ENCODE measurements at places on chromosomes 1 and 21.

DNA sequence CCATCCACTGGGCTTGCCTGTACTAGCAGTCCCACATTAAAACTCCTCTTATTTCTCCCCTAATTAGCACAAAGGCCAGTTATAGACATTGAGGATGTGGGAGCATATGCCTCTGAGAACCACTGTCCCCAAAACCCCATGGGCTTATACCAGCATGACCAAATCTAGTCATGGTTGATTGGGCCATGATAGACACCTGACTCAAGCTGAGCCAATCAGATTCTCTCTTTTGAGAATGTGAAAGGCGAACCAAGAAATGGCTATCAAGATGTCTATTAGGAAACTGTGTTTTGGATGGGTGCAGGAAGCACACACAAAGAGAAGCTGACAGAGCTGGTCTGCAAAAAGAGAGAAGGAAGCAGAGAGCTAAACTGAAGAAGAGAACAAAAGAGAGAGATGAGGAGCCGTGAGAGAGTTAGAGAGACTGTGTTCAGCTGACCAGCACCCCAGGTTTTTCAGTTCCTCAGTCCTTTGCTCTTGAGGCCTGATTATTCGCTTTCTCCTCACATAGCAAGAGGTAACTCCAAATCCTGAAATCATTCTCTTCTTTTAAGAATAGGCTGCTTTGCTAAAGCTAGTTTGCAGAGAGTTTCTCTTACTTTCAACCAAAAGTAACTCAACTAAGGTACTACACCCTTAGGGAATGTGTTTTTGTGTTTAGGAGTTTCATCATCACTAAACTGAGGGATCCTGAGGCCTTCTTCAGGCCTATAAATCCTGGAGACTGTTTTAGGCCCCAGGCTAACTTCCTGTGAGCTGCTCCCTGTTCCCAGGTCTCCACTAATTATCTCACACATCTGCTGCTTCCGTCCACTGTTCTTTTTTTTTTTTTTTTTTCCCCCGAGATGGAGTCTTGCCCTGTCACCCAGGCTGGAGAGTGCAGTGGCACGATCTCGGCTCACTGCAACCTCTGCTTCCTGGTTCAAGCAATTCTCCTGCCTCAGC, 7.9 kb upstream of the TIPRL start:
- DNase-seq: no peak

- DNase-seq: peak; percentile 43
Measured at GRCh38 chr21:38806153-38806941, 618 bp downstream of the ETS2 start.

GRCh38 chr1:2128189-2128901, 66.2 kb downstream of the FAAP20 start:
- DNase-seq: no peak

GRCh38 chr1:167499664-167500101, 18.6 kb downstream of the CD247 start:
- peak; percentile 57 for DNase-seq

DNA sequence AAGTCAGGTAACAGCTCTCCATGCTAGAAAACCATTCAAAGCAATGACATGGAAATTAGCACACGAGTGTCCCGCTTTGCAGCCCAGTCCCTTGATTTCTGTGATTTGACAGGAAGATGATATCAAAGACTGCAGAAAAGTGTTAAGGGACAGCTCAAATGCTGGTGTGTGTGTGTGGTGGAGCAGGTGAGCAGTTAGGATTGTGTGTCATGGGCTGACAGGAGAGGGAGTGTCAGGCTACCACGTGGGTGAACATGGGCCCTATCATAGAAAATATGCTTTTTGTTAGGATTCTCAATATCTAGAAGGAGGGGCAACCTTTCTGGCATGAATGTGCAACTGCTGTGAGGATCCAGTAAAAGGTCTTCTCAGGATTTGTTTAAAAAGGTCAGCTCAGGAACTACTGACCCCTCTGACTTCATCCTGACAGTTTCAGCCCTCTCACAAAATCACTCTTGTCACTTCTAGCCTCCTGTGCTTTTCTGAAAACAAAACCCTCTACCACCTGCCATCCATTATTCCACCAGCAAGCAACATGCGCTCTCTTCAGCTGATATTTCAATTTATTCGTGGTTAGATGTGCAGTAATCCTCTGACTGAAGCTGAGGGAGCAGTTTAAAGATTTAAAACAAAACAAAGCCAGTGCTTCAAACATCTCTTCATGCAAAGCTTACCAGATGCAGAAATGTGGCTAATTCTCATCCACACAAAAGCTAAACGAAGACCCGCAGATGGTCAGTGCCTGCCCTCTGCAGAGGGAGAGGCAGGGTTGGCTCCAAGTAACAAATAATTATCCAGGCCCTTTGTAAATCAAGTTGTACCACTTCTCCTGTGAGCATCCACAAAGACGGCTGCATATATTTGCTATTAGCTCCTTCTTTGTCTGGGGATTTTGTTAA, 397.9 kb downstream of the PTBP2 start:
- DNase-seq: no peak

DNA sequence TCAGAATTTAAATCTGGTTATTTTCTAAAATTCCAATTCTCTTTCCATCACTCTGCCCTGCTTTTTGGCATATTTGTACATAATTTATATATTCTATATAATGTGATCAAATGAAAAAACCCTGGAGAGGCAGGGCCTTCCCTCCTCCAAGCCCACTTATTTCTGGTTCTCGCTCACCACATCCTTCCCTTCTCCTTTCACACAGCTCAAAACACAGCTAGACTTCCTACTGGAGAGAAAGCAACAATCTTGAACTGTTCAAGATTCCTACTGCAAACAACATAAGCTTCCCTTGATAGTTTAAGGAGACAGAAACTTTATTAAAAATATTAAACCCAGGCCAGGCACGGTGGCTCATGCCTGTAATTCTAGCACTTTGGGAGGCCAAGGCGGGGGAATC, 7.6 kb upstream of the AIM2 start:
- DNase-seq: no peak

DNA sequence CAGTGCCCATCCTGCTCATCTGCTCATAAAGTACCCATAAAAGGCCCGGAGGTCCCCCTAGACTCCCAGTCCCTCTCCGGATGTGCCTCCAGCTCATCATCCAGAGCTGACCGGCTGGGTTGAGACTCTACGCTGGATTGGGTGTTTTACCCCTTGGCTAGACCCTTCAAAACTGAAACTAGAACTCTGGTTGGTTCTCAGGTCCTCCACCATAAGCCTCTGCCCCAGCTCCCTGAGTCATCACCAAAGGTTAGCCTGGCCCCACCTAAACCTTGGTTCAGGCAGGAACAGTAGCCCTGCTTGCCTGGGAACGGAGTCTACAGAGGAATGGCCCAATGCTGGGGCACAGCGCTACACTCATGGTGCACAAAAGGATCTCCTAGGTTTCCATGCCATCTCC, 75.1 kb downstream of the TLR5 start:
- DNase-seq: no peak

GRCh38 chr1:18166929-18167328, 59.3 kb downstream of the IGSF21 start:
- DNase-seq: no peak

- no peak for DNase-seq
Measured at GRCh38 chr1:210061992-210062391, 124.0 kb downstream of the SYT14 start.

GRCh38 chr1:12106153-12106552, 43.0 kb downstream of the TNFRSF8 start:
- no peak for DNase-seq

DNA sequence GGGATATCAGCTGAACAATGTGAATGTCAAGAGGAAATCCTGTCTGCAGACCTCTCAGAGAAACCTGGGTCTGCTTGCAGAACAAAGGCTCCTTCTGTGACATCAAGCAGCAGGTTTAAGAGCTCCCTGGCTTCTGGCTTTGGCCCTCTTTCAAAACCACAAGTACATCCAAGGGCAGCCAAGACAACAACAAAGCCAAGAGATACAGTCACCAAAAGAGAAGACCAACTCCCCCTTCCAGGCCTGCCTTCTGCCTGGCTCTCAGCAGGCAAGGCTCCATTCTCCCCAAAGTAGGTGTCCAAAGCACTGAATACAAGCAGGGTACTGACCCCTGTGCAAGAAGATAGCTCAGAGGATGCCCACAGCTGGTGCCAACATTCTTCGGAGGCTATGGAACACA, 11.5 kb downstream of the BCAR3 start:
- DNase-seq: no peak

GRCh38 chr1:57254022-57254421, 169.8 kb downstream of the DAB1 start:
- DNase-seq: no peak

GRCh38 chr1:52423771-52424170, 19.4 kb downstream of the PRPF38A start:
- DNase-seq: peak; percentile 87

- no peak for DNase-seq
Measured at GRCh38 chr1:82606546-82606945, 805.8 kb downstream of the ADGRL2 start.

DNA sequence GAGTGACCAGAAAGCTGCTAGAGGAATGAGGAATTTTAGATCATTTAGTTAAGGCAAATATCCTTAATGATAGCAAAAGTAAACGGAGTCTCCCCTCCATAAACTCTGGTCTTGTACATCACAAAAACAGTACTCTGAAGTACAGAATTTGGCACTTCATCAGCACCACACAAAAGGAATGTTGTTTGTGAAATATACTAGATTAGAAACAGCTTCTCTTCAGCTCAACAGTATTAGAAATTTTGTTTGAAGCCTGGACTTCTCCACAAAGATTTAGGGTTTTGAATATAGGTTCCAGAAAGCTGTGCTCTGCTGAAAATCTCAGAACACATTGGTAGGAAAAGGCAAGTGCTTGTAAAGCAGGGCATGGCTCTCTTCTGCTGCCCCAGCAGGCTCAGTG, 135.1 kb upstream of the PTGFR start:
- no peak for DNase-seq

DNA sequence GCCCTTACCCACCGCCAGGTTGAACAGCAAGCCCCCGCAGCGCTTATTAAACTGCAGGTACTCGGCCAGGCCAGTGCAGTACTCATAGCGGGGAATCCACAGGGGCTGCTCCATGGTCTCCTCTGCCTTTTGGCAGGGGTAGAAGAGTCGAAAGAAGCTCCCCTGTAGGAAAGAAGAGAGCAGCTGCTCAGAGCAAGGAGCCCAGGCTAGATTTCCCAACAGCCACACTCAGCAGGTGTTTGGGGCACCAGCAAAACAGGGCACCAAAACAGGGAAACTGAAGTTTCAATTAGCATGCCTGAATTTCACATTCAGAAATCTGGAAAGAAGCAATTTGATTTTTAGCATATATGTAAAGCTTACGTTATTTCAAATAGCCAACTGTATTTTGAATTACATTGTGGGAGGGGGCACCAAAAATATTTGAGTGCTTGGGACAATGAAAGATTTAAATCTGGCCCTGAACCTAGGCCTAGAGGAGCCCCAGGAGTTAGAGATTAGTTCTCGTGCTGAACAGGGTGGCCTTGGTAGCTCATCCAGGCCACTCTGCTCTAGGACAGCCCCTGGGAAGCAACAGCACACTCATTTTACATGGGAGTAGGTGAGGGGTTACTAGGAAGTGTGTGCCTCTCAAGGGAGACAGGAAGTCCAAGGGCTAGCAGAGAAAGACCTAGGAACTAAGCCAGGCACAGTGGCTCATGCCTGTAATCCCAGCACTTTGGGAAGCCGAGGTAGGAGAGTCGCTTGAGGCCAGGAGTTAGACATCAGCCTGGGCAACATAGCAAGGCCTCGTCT, 8.2 kb downstream of the PAFAH2 start:
- DNase-seq: no peak

GRCh38 chr1:86852782-86853408, 61.0 kb downstream of the SELENOF start:
- DNase-seq: no peak

GRCh38 chr1:204915861-204916495, 45.3 kb downstream of the NFASC start:
- no peak for DNase-seq

DNA sequence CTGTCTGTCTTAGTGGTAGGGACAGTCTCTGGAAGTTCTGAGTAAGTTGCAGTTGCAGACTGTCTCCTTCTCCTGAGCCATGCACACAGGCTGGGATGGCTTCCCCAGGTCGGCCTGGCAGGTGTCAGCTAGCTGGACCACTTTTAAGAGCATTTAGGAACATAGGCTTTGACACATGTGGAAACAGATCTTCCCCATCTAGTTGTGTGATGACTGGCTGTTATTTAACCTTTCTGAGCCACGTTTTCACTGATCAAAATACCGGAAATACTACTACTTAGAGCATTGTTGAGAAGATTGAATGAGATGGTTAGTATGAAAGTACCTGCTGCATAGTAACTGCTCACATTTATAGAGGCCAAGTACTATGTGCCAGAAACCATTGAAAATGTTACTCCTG, 6.2 kb upstream of the MAPKAPK2 start:
- DNase-seq: no peak

GRCh38 chr21:38813547-38813946, 7.8 kb downstream of the ETS2 start:
- no peak for DNase-seq

DNA sequence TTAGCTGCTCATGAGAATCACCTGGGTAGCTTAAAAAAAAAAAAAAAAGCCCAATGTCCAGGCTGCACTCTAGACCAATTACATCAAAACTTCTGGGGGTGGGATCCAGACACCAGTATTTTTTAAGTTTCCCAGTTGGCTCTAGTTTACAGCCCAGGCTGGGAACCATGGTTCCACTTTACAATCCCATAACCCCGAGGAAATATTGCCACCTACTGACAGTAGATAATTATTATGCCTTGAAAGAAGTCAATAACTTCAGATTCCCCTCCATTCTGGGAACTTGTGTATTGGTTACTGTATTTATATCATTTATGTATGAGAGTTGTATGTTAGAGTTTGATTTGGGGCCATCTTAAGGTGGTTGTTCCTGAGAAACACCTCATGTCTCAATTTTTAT, 100.2 kb downstream of the SPATA46 start:
- DNase-seq: no peak

- DNase-seq: no peak
Measured at GRCh38 chr1:1451696-1452364, 2.3 kb downstream of the ATAD3C start.

DNA sequence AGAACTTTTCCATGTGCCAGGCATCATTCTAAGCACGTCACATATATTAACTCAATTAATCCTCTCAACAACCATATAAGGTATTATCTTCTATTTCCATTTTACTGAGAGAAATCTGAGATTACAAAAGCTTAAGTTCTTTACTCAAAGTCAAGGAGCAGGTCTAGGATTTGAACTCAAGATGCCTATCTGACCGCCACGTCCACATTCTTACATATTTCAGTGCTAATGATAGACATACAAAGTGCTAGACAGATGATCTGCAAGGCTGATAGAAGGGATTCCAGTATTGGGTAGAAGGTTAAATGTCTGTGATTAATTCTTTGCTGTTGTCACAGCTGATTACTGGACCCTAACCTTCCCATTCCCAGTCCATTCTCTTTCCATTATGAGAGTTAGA, 4.4 kb downstream of the ATP5PB start:
- DNase-seq: no peak

- DNase-seq: no peak
Measured at GRCh38 chr1:181208967-181209366, 120.5 kb downstream of the IER5 start.
